ENCODE measurements at places on chromosomes 7 and 10.

GRCh38 chr10:109892931-109893330 is 30.4 kb downstream of the XPNPEP1 start:
- no peak for DNase-seq

GRCh38 chr10:126913316-126913715 is 8.1 kb downstream of the DOCK1 start:
- DNase-seq = no peak

DNA sequence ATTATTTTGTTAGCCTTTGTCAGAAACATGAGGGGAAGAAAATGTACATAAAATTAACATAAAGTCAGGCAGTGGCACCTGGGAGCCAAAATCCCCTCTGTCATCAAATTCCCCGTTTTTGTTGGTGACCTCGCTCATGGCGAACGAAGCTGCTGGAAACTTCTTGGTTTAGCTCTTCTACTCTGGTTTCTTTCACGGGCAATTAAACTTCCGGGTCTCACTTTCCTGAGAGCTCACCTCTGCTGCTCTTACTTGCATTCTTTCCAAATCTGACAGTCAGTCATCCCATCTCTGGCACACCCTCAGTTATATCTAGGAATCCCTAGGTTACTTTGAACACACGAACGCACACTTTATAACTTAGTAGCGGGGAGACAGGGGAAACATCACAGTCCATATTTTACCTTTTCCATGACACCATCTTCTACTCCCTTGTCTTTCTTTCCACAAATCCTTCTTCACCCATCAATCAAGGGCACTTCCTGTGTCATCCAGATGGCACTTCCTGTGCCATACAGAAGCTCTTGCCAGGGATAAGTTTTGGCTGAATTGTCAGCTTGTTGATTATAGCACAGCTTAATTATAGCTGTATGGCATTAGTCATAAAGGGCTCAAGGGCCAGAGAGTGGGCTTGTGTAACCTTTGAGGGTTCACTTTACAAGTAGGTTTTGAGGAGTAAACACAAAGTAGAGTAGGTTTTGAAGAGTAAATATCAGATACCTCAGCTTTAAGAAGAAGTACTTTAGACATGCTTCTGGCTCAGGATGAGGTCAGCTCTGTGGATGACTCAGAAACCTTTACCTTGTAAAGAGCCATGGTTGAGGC is 105.1 kb downstream of the GATA3 start:
- no peak for DNase-seq

- no peak for DNase-seq
Observed at GRCh38 chr7:20828947-20829346, 42.3 kb upstream of the SP8 start.

DNA sequence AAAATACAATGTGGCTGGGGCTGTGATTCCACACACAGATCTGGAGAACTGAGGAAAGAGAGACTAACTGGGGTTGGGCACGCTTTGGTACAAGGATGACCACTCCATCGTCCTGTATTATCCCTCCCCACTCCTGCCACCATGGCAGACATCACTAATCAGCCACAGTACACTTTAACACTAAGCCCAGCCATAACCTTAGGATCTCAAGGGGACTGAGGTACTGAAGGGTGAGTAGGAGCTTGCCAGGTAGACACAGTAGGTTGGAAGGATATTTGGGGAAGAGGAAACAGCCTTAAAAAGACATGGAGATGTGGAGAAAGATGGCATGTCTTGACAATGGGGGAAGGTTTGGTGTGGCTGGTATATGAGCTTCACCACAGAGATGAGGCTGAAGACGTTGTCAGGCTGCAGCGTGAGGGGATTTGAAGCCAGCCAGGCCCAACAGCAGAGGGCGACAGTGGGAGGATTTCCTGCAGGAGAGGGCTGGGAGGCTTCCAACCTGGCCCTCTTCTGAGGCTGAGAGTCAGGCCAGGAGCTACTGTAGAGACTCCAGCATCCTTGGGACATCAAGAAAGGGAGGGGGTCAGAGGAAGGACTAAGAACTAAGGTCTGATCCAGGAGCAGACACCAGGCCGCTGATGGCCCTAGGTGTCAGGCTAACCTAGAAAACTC is 58.6 kb upstream of the COL13A1 start:
- DNase-seq = no peak

DNA sequence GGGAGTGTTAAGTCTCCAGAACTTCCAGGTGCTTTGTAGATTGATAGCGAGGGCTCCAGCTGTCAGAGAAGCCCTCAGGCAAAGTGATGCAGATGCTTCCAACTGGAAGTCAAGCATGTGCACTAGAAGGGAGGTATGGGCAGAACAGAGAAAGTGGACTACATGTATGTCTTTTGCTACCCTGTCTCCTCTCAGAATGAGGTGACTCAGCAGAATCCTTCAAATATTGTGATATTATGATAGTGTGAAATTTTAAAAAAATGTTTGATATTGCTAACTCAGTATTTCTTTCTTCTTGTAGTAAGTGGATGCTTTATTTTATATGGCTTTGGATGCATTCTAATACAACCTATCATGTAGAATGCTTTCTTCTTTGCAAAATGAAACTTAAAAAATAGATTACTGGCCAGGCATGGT is 138.9 kb upstream of the SVIL start:
- DNase-seq = no peak

DNA sequence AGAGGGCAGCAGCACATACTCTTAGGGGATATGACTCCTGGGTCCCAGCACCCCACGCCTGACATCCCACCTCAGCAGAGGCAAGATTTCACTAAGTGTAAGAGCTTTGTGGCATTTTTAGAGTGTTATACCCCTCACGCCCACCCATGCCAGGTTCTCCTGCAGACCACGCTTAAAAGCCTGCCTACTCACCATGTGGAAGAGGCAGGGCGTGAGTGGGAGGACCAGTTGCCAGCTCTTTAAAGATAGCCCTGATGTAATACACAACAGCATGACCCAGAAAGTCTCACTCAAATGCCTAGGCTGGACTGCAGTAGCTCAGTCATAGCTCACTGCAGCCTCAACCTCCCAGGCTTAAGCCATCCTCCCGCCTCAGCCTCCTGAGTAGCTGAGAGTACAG is 44.4 kb upstream of the CELF2 start:
- no peak for DNase-seq

DNA sequence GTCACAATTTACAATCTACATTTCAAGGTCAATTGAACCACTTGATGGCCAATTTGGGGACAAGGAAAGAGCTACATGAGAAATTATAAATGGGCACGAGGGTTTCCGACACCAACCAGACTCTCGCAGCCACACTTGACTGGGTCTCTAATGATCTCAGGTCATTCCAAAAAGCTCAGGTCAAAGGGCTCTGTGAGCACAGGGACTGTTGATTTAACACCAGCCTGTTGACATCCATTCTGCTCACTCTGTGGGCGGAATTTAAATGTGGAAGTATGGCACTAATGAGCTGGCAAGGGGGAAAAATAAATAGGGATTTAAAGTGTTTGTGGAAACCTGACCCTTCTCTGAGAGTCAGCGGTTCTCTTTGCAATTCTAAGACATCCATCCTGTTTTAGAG is 810.7 kb upstream of the AUTS2 start:
- DNase-seq = no peak

DNA sequence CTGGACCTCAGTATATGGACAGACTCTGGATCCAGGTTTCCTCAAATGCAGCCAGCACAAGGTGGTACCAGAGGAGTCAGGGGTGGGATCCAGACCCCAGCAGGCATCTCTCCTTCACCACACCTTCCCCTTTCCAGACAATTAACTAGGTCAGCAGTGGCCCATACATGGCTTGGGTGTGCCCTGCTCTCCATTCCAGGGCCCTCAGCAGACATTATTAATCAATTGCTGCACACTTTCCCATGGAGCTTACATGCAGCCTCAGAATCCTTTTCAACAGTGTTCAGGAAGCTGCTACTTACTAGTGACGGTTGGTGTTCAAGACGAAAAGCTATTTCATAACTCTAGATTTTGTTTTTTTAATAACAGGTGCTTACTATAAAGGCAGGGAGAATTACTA is 6.0 kb downstream of the COL13A1 start:
- no peak for DNase-seq

GRCh38 chr10:28939281-28940157 is 262.2 kb downstream of the BAMBI start:
- DNase-seq = no peak

GRCh38 chr7:155381852-155382801 is 75.8 kb upstream of the EN2 start:
- DNase-seq = no peak

DNA sequence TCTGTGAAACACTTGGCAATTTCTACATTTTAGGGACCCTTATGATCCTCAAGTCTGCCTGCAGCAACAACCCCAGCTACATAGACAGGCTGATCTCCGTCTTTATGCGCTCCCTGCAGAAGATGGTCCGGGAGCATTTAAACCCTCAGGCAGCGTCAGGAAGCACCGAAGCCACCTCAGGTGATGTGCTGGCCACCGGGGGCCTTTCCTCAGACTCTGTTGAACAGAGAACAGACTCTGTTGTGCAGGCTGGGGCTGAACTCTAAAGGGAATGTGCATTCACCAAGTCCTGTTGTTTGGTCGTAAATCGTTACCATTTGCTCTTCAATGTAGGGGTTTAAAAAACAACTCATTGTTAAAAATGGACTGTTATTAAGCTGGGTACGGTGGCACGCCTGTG is 86.3 kb downstream of the TRRAP start:
- DNase-seq = no peak

GRCh38 chr7:73824986-73825385 is 5.8 kb upstream of the CLDN4 start:
- DNase-seq = no peak

- DNase-seq = no peak
Observed at GRCh38 chr7:71254751-71255150, 122.8 kb downstream of the GALNT17 start.

GRCh38 chr10:74898201-74898976 is 72.0 kb downstream of the KAT6B start:
- no peak for DNase-seq

GRCh38 chr7:48691788-48692187 is 232.6 kb upstream of the CDC14C start:
- no peak for DNase-seq

DNA sequence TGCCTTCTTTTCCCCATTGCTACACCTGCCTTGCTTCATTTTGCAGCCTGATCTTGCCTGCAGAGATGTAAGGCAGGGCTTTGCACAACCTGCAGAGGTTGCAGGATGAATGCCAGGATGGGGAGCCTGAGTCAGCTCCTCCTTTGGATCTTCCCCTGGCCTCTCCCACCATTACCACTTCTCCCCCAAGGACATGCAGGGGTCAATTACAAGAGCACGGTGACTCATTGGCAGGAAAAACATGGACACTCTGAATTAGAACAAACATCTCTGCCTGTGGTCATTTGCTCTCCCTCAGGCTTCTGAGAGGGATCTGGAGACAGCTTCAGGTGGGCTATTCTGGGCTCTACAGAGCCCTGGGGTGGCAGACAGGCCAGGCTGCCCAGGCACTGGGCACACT is 89.2 kb downstream of the HERPUD2 start:
- DNase-seq = no peak

DNA sequence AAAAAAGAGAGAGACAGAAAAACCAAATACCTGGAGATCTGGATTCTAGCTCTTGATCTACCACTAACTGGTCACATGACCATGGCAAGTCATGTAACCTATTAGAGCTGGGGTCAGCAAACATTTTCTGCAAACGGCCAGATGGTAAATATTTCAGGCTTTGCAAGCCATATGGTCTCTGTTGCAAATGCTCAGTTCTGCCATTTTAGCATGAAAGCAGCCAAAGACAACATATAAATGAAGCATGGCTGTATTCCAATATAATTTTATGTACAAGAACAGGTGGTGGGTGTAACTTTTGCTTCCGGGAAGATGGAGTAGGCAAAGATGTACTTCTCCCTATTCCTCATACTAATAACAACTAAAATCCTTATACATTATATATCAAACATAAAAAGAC is 6.7 kb downstream of the FRA10AC1 start:
- DNase-seq = no peak

DNA sequence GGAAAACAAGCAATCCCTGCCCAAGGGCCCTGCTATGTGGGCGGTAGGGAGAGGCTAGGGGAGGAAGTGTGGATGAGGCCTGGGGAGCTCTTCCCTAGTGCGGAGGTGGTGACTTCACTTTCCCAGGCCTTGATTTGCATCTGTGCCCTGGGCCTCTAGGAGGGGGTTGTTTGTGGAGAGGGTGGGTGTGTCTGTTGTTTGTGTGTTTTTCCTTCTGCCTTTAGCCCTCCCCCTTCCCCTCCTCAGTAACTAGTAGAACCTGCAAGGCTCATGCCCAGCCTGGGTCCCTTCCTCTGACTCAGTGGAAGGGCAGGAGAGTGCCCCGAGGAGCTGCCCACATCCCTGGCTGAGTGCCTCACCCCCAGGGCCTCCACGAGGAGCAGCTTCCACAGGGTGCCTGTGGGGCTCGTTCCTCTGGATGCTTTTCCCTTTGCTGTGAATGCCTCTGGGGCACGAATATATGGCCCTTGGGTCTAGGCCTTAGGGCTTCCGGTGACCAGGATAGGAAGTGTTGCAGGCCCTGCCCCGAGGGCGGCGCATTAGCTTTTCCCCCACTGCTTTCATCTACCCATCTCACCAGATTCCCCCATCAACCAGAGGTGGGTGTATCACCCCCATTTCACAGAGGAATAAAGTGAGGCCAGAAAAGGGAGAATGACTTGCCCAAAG is 89.4 kb upstream of the DUSP5 start:
- no peak for DNase-seq

DNA sequence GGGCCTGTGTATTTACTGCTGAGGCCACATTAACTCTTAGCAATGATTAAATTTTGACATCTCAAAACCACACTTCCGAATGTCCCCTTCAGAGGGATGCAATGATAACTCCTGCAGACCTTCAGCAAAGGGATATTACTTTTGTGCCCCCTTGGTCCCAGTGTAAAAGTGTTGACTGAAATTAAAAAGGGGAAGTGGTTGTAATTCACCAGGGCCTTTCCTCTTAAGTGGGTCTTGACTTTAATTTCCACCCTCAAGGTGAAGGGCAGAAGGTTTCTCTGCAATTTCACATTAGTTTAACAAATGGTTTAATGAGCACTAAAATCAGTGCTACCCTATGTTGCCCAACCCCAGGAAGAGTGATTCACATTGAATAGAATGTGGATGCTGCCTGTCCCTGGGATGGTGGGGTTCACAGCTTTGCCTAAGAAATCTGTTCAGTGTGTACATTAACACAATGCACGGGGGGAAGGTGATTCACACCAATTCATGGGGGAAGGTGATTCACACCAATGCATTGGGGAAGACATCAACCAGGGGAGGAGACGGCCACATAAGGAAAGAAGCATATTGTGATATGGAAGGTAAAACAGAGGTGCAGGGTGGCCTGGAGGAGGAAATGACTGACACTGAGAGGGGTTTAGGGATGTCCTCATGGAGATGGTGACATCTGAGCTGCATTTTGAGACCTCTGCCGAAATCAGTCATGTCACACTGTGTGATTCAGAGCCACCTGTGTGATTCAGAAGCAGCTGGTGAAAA is 19.4 kb upstream of the TNS3 start:
- no peak for DNase-seq

Data from activated T-cell treated with anti-CD3 and anti-CD28 coated beads, Interleukin-2, amount 50 U/mL, for 1 hour (primary cell).